ENCODE measurements at places on chromosomes 4 and X.
A peak's percentile ranks its signal among the peaks of the same experiment; 100 is the strongest.

DNA sequence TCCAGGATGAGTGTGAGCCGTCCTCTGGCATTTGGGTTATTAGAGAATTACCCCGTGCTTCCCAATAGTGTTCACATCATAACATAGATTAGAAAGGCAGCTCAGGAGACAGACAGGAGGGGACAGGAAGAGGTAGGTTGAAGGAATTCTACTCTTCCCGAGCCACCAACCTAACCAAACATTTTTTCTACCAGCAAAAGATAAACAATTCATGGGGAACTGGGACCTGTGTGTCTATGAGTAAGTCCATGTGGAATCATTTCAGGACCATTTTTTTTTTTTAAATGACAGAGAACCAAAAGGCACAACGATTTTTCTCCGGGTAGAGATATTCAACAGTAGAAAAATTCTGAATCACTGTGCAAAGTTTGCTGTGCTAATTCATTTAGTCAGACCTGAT lies 174.2 kb upstream of the ETNPPL start:
- no peak for DNase-seq

DNA sequence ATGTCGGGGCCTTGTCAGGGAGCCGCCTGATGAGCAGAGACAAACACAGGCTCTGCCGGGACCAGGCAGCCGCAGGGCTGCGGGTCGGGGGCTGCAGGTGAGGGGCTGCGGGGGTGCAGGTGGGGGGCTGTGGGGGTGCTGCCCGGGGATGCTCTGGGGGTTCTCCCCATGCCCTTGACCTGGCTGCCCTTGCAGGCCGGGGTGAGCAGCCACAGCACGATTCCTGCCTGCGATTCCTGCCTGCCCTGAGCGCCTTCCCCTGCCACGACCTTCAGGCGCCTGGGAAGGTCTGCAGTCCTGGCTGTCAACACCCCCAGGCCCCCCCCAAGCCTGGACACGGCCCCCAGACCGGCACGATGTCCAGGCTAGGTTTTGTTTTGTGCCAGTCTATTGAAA lies 106.3 kb downstream of the FAM53A start:
- no peak for DNase-seq

DNA sequence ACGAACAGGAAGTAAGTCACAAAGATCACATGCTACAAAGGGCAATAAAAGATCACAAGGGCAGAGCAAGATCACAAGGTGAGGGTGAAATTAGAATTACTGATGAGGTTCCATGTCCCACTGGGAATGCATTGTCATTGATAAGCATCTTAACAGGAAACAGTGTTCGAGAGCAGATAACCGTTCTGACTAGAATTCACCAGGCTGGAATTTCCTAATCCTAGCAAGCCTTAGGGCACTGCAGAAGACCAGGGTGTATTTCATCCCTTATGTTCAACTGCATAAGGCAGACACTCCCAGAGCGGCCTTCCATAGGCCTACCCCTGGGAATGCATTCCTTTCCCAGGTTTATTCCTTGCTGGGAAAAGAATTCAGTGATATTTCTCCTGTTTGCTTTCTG lies 980.6 kb upstream of the LCORL start:
- no peak for DNase-seq

DNA sequence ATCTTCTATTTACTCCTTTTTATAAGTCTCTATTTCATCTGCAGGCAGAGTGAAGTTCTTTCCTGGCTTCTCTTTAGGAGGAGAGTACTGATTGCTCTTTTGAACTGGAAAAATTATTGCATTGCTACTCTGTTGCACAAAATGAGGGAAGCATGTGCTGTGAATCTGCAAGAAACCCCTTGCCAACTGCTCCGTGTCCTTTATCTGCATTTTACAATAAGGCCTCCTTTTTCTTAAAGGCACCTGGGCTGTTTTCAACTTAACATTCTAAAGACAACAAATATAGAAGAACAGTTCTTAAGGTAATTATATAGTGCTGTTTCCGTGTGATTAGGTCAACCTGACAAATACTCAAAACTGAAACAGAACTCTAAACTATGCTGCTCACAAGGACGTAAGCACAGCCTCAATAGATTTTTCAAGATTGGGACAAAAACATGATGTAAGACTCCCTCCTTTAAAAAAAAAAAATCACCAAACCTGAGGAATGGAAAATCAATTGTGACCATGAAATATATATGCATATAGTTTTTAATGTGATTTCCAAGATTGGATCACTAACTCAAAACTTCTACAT lies 716.6 kb upstream of the INTU start:
- DNase-seq = no peak

- no peak for DNase-seq
Measured at GRCh38 chr4:16890651-16891050, 7.8 kb downstream of the LDB2 start.

DNA sequence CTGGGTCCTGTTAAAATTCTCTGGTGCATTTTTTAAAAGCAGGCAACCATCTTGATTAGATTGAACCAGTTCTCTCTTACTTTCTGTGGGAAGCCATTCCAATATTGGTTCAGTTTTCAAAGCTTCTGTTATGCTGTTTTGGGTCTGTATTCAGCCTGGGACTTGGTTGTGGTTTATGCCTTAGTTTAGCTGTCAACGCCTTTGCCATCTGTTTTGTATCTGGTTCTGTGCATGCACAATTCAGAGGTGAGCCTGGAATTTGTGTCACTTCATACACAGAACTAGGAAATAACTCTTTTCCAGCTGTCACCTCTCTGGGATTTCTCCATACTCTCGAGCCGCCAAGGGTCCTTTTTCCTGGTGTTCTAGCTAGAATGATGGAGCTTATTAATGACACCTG lies 46.2 kb downstream of the STAP1 start:
- DNase-seq = no peak

DNA sequence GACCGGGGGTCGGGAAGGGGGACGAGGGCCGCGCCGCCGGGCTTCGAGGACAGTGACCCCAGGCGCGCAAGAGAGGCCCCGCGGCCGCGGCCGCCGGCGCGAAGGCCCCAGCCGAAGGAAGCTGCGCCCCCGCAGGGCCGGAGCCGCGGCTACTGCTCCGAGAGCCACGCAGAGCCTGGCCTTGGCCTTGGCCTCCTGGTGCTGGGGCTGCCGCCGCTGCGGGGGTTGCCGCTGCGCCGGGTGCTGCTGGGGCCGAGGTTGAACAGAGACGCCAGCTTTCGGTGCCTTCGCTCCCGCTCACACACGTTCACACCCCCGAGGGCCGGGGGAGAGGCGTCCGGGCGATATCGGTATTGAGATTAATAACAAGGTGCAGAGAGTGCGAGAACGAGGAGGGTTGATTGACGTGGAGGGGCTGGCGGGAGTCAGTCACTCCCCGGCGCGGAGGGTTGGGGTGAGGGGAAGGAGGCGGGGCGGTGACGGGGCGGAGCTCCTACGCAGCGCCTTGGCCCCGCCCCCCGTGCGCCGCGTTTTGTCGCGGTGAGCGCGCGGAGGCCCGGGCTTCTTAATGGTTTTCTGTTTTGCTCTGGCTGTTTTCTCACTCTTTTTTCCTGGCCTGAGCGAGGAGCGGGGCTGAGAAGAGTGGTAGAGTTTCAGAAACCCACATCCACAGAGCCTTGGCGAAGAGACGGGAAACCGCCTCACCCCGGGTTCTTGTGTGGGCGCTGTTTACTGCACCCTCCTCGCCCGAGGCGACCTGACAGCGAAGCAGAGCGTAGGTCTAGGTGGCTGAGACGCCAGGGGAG lies 878 bp upstream of the CNOT6L start:
- DNase-seq = peak; percentile 88

GRCh38 chr4:144179152-144179739 lies 38.7 kb upstream of the GYPA start:
- DNase-seq = no peak

DNA sequence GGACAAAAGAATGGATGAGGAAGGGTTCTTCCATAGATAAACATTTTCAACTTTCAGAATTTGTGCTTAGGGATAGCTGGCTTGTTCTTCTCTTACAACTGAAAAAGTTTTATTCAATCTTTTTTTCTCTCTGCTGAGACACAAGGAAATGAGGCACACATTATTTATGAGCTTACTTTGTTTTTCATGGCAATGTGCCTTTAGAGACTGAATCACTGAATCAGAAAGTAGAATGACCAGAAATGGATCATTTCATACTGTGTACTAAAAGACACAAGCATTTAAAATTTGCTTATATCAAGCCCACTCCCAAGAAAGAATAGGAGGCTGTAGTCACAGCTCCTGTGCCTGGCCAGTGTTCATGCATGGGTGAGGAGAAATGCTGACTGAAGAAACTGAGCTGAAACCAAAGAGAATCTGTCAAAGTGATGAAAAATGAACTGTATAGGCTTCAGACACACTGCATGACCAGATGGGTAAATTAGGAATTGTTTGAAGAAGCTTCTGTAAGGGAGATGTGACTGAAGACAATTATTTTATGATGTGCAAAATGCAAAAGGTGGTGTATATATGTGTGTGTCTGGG lies 413.8 kb downstream of the RAPGEF2 start:
- DNase-seq = no peak

DNA sequence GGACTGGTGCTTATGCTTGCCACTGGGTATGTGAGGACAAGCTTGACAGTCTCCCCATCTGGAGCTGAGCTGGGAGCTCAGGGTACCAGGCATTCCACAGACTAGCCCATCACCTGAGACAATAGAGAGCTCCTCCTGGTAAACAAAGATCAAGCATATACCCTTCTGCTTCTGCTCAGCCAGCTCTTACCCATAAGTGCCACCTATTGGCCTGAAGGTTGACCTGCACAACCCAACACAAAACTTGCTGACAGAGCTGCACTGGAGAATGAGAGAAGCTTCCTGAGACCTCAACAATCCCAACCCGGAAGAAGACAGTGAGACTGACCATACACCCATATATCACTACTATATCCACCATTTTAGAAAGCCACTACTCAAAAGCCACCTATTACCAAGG lies 1049.2 kb upstream of the INTU start:
- no peak for DNase-seq

GRCh38 chr4:30754021-30754420 lies 33.9 kb downstream of the PCDH7 start:
- DNase-seq = no peak

DNA sequence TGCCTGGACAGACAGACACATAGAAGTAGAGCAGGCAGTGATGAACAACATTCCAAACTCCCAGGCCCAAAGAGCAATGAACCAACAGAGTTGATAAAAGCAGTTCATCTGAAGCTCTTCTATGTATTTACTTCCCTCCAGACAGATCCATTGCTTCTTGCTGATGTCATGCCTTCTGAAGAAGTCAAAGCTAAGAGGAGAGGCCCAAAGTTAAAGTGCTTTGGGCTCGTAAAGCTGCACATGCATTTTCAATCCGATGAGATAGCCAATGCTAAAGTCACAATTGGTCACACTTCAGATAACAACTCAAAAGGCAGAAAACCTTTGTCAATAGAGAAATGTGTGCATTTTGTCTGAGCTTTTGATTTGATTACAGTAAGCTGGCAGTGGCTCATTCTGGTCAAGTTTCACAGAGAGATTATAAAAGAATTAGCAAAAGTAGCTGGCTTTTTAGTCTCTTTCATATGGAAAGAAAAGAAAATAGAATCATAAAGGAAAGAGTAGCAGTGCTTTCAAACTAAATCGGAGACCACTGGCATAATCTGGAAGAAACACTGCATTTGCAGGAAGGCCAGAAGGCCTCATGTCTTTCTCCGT lies 82.0 kb downstream of the GPC4 start:
- DNase-seq = no peak

GRCh38 chrX:85851418-85851817 lies 195.9 kb downstream of the CHM start:
- no peak for DNase-seq

GRCh38 chr4:47251348-47252135 lies 212.0 kb downstream of the COMMD8 start:
- DNase-seq = no peak

DNA sequence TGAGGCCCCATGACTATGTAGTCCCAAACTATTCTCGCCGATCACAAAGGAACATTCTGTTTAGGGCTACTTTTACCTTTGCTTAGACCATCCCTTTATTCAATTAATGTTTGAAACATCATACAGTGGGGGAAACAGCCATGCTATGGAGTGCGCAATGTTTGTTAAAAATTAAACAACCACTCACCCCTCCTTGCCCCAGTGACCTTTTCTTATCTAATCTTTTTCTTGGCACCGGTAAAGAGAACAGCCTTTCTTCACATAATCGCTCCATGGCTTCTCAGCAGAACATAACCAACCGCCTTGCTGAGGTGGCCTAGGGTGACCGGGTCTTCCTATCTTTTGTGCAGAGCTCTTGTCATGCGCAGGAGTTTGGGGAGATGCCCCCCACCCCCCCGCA lies 152.6 kb downstream of the VCX3A start:
- DNase-seq = no peak

GRCh38 chr4:38684951-38685844 lies 21.2 kb downstream of the KLF3 start:
- no peak for DNase-seq
